ENCODE measurements at places on chromosomes 11 and 22.

DNA sequence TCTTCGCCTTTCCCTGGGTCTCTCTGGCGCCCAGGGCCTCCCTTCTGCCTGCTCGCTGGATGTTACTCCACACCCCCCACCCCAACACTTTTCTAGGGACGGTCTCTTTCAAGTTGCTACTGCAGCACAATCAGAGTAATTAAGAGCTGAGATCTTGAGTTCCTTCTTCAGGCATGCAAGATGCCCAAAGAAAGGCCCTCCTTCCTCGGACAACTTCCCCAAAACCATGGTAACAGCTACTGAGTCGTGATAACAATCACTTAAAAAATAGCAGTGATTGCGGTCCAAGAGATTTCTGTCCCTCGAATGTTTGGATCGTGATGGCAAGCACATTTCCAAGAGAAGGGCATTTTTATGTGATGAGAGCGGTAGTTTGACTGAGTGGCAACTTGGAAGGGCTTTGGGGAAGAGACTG lies 638 bp upstream of the TENM4 start:
- no peak for DNase-seq

GRCh38 chr11:123806249-123806648 lies at the start of gene OR6M1:
Gene OR6M1, minus strand, starts transcription at chr11:123806349. Its CDS starts 0 bp downstream, at chr11:123806349.
- DNase-seq, result no peak

DNA sequence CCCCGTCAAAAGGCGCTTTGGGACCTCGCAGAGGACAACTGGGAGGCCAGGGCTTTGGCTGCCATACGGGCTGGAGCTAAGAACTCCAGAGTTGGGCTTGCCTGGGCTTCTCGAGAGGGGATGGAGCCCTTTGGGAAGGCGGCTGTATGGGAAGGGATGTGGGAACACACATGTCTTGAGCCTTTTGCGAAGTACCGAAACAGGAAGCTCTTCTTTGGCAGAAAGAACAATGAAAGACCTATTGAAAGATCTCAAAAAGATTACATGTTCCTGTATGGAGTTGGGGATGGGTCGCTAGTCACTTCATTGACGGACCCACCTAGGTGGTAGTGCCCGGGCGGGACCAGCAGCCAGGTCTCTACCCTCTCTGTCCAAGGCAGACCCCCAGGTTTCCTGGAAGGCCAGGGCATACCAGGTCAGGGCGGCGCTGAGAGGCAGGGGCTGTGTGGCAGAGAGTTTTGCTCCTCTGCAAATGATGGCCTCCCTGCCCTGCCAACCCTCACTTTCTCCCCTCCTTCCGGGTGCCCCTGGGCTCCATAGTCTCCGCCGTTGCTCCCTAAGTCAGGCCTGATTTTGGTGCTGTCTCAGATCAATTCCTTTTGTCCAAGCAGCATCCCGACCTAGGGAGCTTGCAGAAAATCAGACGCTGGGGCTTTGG lies 1.0 kb downstream of the ST14 start:
- no peak for DNase-seq

- no peak for DNase-seq
Measured at GRCh38 chr11:86150847-86151173, 81.9 kb upstream of the PICALM start.

DNA sequence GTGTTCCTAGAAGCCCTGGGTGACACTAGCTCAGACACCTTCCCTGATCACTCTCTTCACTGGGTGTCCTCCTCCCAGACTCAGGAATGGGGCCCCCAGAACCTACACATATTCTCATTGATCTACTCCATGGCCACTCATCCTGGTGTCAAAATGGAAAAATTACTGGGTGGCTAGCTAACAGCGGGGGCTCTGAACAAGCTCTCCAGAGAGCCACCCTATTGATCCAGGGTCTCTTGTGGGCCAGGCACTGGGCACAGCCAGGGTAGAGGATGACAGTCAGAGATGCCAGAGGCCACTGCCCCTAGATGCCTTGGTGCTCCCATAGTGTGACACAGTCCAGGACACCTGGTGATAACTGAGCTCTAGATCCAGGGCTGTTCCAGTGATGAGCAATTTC lies 393.1 kb downstream of the SOX6 start:
- DNase-seq, result no peak

- no peak for DNase-seq
Measured at GRCh38 chr11:116643521-116643920, 129.3 kb downstream of the BUD13 start.

- no peak for DNase-seq
Measured at GRCh38 chr22:49022816-49023160, 804.9 kb downstream of the BRD1 start.

GRCh38 chr11:79173615-79174014 lies 267.2 kb downstream of the TENM4 start:
- DNase-seq, result no peak

DNA sequence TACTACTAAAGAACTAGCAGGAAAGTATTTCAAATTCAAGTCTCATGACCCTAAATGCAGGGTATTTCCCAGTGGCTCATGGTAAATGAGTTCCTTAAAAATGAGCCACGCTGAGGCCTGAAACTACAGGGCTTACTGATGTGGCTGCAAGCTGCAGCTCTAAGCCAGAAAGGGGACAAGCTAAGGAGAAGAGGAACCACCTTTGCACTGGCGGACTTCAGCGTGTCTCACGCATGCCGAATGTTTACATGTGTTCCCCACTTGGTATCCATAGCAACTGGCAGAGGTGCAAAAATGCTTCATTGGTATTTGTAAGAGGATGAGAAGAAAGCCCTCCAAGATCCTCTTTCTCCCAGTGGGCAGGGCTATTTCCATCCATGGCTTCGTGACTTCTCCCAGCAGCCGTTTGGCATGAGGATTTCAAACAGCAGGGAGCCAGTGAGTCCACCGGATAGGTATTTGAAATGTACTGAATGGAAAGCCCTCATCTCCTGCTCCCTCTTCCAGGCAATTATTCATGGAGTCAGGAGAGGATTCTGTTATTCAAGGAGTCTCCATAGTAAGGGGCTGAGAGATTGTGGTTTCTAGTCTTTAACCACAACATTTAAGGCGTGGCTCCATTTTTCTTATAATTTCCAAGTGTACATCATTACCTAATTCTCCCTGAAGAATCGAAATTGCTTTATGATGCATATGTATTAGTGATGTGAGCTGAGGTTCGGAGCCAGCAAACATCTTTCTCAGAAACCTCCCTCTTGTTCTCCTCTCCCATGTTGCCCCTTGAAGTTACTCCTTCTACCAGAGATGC lies 55.3 kb upstream of the CD44 start:
- peak; percentile 73 for DNase-seq

GRCh38 chr11:123093739-123094138 lies 31.8 kb upstream of the HSPA8 start:
- DNase-seq, result no peak

DNA sequence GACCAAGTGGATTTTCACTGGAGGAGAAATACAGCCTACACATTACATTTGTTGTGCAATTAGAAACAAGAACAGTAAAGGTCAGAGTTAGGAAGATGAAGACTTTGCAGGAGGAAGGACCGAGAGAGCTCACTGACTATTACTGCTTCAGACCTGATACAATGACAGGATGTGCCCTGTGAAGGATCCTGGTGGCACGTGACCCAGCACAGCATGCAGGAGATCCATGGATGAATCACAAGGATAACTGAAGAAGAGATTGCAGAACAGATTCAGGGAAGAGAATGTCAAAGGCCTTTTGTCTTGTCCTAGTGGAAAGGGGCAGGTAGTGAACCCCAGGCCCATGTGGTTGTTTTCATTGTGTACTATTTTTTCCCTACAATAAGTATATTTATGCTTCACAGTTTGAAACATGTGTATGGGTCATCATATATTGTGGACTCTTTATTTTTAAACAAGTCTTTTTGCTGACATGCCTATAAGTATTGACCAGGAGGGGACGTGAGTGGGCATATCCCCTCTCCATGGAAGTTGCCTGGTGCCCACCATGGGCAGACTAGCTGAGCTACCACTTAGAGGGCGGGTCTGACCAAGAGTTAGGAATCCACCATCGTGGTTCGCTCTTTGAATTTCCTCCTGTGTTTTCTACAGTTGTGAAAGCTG lies 44.3 kb downstream of the RASSF10 start:
- no peak for DNase-seq

- no peak for DNase-seq
Measured at GRCh38 chr22:37664249-37665101, 6.0 kb downstream of the PDXP start.

GRCh38 chr11:104078245-104078644 lies 41.8 kb downstream of the DDI1 start:
- DNase-seq, result no peak

GRCh38 chr11:130006929-130007328 lies 4.3 kb upstream of the PRDM10 start:
- DNase-seq, result no peak

DNA sequence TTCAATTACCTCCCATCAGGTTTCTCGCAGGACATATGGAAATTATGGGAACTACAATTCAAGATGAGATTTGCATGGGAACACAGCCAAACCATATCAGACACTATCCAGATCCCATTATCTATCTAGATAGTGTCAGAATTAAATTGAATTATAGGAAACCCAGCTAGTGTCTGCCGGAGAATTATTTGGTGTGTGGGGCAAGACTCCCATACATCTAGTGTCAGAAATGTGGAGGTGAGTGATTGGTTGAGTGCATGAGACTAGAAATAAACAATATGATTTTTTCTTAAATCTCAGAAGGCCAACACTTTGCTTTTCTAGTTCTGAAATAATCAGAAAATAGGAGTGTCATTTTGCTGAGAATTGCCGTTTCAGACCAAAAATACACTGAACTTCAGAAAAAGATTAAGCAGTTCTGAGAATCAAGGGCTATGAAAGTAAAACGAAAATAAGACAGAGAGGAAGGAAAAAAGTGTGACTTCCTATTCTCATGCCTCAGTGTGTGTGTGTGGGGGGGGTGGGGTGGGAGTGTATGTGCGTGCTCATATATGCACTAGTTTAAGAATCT lies 21.3 kb downstream of the CASP12 start:
- DNase-seq, result peak; percentile 58

DNA sequence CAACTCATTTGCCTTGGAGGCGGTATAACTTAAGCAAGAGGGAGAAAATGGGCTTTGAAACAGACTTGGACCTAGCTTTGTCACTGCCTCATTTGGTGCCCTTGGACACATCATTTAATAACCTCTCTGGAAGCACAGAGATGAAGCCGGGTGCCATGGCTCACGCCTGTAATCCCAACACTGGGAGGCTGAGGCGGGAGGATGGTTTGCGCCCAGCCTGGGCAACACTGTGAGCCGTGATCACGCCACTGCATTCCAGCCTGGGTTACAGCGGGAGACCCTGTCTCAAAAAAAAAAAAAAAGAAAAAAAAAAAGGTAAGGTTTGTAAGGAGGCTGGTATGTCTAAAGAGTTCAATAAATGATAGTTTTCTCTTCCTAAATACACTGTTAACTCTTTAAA lies 806 bp downstream of the COA4 start:
- DNase-seq, result no peak

DNA sequence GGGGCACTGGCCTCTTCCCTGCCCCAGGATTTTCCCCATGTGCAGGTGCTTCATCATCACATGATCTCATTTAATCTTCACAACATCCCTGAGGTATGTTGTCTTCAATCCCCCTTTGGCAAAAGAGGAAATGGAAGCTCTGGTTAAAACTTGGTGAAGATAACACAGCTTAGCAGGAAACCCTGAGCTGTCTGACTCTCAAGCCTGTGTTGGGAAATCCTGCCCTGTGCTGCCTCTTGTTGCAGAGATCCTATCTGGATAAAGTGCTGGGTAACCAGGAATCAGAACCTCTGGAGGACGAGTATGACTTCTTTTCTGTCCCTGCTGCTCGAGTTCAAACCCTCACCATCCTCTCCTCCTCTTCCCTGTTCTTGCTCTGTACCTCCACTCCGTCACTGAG lies 13.1 kb upstream of the E2F8 start:
- no peak for DNase-seq

DNA sequence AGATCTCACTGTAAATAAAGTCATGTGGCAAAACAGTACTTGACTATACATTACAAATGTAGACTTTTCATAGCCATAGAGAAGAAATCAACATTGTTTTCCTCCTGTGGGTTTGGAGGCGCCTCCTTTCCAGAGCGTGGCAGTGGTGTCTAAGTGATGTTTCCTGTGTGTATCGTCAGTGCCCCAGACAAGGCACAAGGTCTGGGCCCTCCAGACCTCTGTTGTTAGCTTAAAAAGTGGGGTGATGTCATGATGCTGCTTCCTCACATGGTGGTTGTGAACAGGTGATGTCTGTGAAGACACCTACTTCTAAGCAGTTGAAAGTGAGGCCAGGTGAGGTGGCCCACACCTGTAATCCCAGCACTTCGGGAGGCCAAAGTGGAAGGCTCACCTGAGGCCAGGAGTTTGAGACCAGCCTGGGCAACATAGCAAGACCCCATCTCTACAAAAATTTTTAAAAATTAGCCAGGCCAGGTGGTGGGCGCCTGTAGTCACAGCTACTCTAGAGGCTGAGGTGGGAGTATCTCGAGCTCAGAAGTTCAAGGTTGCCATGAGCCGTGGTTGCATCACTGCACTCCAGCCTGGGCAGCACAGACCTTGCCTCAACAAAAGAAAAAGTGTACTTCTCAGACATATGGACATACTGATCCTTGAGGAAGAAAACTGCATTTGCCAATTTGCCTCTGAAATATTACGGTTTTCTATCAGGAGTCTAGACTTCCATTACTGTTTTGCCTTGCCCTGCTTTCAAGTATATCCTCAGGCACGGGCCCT lies 15.7 kb downstream of the NUP50 start:
- peak; percentile 56 for DNase-seq
